ENCODE measurements at places on chromosomes 6 and 20.

GRCh38 chr6:149821492-149821891 lies 42.7 kb downstream of the LRP11 start:
- no peak for DNase-seq

DNA sequence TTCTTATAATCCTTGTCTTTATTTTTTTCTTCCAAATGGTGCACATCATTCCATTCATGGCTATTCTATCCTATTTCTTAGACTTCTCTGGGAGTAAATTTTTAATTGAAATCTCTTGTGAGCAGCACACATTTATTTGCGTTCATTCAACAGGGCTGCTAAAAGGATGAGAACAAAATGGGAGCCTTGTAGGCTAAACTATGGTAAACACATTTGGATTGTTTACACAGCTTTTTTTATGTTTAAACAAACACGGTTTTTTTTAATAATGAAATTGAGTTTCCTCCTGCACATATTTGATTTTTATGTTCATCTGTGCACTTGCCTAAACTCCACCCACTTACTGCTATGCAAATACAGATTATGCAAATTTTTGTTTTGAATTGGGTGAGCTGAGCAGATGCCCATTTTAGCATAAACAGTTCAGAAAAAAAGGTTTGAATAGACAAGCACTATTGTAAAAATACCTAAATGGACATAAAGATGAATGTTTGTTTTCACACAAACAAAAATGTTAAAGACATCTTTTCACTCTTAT lies 92.0 kb downstream of the OLIG3 start:
- no peak for DNase-seq

GRCh38 chr20:57176842-57177241 lies 89.6 kb downstream of the BMP7 start:
- DNase-seq = no peak

DNA sequence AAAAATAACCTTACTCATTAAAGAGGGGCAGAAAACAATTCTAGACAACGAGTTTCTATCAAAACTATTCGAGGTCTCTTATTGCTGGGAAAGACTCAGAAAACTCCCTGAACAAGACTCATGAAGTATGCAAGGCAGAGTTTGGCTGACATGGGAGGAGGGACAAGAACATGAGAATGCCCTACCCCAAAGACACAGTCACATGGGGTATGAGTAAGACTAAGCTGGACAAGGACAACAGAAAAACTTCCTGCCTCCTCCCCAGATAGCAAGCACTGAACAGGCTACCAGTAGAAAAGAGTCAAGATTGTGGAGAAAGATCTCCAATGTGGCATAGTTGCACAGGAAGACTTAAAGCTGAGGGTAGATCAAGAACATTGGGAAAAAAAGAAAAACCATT lies 39.7 kb upstream of the PHIP start:
- no peak for DNase-seq

DNA sequence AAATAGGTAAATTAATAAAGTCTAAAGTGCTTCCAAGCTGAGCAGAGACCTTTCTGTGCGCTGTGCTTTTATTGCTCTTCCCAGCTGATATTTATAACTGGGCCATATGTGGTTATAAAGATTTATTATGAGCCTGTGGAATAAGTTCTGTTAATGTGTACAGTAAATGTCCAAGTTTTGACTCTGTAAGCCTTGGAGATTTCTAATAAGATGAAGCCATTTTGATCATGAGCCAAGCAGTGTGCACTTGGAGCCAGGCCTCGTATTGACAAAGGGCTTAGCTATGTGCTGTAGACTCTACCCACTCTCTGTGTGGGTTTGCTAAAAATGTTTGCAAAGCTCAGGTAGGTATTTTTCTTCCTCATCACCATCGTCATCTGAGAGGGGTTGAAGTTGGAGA lies 361.1 kb downstream of the FOXA2 start:
- no peak for DNase-seq

GRCh38 chr6:142892254-142893021 lies 52.5 kb downstream of the HIVEP2 start:
- DNase-seq = no peak

GRCh38 chr6:64538722-64539121 lies 903.1 kb downstream of the PHF3 start:
- DNase-seq = no peak

DNA sequence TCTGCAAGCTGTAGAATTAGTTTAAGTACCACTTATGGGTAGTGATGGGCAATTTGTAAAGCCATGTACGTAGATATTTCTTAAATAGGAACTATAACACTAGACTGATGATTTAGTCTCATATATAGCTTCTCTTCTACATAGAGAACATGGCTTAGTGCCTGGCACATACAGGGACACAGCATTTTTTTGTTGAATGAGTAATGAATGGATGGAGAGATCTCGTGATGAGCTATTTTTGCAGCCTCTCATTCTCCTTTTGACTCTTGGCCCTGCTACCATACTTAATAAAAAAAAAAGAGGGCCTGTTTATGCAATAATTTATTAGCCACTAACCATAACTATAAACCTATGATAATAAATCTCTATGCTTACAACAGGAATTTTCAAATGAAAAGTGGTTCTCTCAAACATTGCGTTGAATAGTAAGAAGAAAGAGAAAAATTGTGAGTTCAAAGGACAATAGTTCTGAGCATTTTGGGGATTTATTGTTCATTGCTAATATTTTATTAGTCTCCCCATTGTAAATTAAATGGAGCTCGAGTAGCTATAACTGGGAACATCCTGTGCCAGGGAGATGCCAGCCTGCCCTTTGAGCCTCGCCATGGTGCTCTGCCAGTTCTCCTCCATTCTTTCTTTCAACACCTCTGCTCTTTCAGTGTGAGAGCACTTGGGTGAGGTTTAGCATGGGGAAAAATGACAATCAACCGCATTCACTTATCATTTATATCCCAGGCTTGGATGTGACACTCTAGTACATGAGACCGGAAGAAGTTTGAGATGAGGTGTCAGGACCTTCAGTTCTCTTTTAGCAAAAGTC lies 14.7 kb upstream of the RCAN2 start:
- no peak for DNase-seq

DNA sequence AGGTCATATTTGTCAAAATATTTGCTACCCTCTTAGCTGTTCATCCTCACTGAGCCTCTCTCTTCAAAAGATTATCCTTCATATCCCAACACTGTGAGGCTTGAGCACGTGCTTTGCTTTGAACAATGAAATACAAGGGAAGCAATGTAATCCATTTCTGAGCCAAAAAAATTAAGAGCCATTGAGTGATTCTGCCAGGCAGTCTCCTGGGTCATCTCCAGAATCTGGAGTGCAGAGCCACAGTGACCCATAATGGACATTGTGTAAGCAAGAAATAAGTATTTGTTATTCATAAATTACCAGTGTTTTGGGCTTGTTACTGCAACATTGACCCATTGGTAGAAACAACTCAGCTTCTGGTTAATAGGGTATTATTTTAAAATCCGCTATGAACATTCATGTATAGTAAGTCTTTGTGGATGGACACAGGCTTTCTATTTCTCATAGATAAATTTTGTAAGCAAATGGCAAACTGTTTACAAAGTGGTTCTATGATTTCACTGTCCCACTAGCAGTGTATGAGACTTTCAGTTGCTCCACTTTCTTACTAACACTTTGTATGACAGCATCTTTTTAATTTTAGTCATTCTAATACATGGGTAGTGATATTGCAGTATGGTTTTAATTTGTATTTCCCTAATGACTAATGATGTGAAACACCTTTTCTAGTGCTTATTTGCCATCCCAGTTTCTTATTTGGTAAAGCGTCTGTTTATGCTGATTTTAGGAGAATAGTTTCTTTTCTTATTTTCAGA lies 358.2 kb downstream of the PLCB1 start:
- DNase-seq = no peak
